Activated effector memory CD4-positive, alpha-beta T cell treated with Interleukin-2 at 50 U/mL for 16 hours (primary cell): ENCODE measurements at places on chromosomes 2 and 18.

GRCh38 chr2:33859176-33859575, 260.1 kb upstream of the FAM98A start:
- no peak for DNase-seq

DNA sequence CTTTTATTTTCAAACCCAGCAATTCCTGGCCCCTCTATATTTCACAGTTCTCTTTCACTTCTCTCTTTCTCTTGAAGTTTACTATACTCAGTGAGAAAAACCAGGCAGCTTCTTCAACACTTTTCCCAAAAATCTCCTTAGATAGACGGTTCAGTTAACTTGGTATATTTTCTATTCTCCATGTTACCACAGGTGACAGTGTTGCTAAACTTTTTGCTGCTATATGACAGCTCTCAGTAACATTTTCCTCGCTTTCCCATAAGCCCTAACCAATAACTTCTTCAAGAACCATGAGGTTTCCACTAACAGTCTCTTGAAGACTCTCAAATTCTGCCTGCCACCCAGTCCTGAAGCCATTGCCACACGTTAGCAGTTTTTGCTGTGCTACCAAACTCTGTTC, 45.8 kb downstream of the CYBRD1 start:
- DNase-seq, result no peak

DNA sequence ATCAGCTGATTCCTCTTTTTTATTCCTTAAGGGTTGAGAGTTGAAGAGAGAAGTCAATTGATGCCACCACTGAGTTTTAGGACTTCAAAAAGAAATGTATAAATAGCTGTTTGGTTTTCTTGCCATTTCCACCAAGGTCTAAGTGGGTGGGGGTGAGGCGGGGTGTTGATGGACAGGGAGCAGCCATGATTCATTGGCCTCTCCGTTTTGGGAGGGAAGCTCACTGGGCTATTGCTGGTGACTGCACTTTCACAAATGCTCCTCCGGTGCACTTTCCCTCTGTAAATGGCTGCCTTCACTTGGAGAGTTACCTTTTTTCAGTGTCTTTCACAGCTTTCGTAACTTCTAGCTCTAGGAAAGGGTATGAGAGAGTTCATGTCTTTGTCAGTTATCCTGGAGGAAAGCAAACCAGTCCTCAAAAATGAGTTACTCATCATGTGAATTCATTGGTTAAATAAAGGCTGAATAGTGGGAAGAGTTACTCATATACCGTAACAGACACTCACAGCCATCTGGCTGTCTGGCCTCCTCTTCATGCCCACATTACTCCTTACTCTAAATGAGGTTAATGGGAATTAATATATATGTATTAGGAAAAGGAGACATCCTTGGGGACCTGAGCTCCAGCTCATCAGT, 17.4 kb upstream of the CTAGE1 start:
- no peak for DNase-seq

- DNase-seq, result no peak
Measured at GRCh38 chr2:223884399-223884798, 47.0 kb upstream of the AP1S3 start.

GRCh38 chr18:755506-755905, 43.1 kb upstream of the ENOSF1 start:
- no peak for DNase-seq

GRCh38 chr2:184683911-184684310, 85.6 kb downstream of the ZNF804A start:
- no peak for DNase-seq

DNA sequence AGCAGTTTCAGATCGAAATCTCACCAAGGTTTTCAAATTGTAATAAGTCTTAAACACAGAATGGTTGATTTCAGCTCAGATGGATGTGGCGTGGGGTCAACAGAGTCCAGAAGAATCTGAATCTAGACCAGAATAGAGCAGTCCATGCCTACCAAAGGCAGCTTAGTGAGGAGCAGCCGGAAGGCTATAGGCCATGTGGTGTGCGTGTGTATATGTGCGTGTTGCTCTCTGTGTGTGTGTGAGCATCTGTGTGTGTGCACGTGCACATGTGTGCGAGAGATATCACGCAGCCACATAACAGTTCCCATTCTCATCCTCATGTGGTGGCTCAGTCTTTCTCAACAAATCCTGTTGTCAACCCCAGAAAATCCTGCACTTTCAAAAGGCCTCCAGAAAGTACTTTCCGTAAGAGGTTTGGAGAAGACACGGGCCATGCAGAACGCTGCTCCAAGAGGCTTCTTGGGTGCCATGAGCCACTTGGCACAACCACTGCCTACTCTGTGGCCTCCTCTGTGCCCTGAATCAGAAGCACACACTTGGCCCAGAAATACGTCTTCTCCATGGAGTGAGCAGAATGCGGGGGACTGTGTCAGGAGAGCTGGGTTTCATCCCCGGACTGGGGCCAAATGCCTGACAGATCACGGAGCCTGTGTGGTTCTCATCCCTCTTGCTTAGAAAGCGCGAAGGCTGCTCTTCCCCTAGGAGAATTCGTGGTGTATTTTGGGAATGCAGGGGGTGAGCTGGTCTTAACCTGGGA, 67.3 kb downstream of the ACKR3 start:
- DNase-seq, result no peak

GRCh38 chr18:10319026-10319425, 135.4 kb upstream of the APCDD1 start:
- DNase-seq, result no peak

DNA sequence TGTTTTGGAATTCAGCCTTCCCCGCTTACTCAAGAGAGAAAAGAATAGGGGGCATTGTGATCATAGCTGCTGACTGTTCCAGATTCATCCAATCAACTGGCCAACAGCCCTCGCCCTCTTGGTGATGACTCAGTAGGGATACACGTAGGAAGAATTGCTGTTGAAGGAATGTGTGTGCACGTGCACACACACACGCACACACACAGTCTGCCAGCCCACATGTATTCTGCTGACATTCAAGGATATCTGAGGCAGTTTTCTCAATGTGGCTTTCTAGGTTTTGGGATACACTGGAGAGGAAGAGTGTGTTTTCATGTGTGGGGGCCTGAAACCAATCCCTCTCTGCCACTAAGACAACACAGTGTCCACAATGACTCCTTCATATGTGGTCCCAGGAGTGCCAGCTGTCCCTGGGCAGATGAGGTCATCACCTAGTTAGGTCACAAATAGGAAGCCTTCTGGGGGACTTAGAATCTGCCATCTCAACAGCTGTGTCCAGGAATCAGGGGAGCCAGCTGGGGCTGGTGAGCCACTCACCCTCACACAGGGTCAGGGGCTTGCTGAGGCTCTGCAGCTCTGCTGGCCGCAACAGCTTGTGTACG, 352.6 kb downstream of the SS18 start:
- DNase-seq, result no peak

DNA sequence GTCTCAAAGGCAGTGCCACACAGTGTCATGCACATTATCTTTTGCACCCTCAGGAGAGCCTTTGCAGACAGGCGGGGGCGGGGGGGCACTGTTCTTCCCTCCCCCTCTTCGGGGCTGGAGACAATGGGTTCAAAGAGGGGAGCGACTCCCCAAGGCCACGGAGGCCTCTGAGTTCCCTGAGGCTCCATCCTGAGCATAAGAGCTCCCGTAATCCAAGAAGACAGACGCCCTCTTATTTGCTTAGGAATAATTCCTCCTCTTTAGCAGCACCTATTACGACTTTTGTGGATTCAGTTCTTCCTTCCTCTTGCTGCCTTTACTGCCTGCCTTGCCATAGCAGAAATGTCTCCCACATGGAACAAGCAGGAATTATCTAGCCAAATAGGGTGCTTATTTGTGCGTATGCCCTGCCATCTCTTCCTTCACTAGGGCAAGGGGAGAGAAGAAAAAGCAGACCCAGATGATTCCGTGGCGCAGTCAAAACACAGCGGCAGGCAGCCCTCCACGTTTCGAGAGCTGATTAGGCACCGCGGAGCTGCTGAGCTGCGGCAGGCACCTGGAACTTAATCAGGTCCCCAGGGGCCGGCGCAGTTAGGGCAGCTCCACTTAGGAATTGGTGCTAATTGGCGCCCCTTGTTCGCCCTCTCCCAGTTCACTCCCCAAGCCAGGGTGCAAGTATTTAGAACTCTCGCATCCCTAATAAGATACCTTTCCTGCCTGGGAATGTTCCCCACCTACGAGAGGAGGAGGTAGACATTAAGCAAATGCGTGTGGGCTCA, 233.4 kb upstream of the MYT1L start:
- no peak for DNase-seq
